Panc1 (cell line): ENCODE measurements at places on chromosomes 2 and 18. TPM values are rescaled to one million over a fixed set of nuclear protein-coding genes. Genes with fewer than 3 reads are reported as not detected.

The ALK gene
- not detected for total RNA-seq

The RFX8 gene
- not detected for total RNA-seq

The NEU2 gene
- not detected for total RNA-seq

The PMAIP1 gene
- total RNA-seq, result 7.7 TPM

The SCYGR7 gene
- total RNA-seq, result not detected

The TUBA3E gene
- total RNA-seq, result not detected

The CYRIA gene
- 0.13 TPM for total RNA-seq

The GRB14 gene
- not detected for total RNA-seq

The RPRM gene
- total RNA-seq, result not detected

The MLPH gene
- 60.2 TPM for total RNA-seq

The IFT172 gene
- total RNA-seq, result 16.7 TPM

The SPP2 gene
- not detected for total RNA-seq

The XDH gene
- total RNA-seq, result 0.08 TPM

The MTIF2 gene
- 34.1 TPM for total RNA-seq

The SLC16A14 gene
- total RNA-seq, result 3.2 TPM

The OSBPL1A gene
- total RNA-seq, result 50.5 TPM

The SNORC gene
- total RNA-seq, result 6.8 TPM

The SAG gene
- total RNA-seq, result not detected

The PPP1R1C gene
- total RNA-seq, result 2.6 TPM

The SERPINB13 gene
- total RNA-seq, result not detected

The DNAJC5G gene
- total RNA-seq, result not detected

The MAP2 gene
- total RNA-seq, result 44.9 TPM

The CRYBA2 gene
- total RNA-seq, result not detected

The RAB6C gene
- total RNA-seq, result 0.13 TPM

The CABLES1 gene
- total RNA-seq, result 66.4 TPM

The CAPN14 gene
- 0.05 TPM for total RNA-seq
